ENCODE measurements at places on chromosomes 7 and 10.

DNA sequence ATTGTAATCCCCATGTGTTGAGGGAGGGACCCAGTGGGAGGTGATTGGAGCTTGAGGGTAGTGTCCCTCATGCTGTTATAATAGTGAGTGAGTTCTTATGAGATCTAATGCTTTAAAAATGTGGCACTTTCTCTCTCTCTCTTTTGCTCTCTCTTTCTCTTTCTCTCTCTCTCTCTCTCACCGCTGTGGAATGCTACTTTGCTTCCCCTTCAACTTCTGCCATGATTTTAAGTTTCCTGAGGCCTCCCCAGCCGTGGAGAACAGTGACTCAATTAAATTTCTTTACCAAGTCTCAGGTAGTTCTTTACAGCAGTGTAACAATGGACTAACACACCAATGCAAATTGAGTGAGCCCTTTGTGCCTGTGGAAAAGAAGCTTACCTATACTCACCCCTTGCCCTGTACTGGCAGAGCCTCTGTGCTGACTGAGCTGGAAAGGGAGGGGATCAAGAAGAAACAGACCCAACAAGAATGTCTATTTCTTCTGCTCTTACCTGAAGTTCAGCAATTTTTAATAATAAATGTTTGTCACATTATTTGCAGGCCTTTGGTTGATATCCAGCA lies 642.5 kb upstream of the KCND2 start:
- DNase-seq: no peak

GRCh38 chr7:74619235-74619860 lies 38.2 kb upstream of the GTF2I start:
- no peak for DNase-seq

DNA sequence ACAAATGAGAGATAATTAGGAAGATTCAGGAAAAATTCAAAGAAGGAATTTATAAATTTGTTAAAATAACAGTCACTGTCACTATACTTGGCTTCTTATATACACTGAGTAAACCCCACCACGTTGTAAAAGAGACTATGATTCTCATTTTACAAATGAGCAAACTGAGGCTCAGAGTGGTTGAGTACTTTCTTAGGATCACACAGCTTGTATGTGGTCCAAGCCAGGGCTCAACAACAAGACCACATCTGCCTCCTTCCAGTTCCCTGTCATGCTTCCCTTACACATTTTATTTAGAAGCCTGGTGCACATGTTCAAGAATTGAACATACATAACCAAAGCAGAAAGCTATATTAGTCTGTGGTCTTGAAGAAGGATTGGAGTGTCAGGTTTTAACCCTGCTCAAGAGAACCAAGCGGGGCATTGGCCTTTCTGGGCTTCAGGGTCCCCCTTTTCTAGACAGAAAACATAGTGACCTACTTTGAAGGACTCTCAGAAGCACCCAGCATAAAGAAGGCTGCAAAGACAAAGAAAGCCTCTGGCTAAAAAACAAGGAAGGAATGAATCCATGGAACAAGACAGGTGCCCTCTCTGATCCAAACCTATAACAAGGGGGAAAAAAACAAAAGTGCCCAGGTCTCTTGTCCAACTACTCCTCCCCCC lies 846 bp downstream of the MRLN start:
- DNase-seq: no peak

- no peak for DNase-seq
Measured at GRCh38 chr7:109213081-109213480, 643.4 kb downstream of the DNAJB9 start.

- DNase-seq: no peak
Measured at GRCh38 chr10:120105001-120105400, 212.5 kb downstream of the SEC23IP start.

GRCh38 chr10:30553626-30554439 lies 75.7 kb downstream of the LYZL2 start:
- peak; percentile 19 for DNase-seq

DNA sequence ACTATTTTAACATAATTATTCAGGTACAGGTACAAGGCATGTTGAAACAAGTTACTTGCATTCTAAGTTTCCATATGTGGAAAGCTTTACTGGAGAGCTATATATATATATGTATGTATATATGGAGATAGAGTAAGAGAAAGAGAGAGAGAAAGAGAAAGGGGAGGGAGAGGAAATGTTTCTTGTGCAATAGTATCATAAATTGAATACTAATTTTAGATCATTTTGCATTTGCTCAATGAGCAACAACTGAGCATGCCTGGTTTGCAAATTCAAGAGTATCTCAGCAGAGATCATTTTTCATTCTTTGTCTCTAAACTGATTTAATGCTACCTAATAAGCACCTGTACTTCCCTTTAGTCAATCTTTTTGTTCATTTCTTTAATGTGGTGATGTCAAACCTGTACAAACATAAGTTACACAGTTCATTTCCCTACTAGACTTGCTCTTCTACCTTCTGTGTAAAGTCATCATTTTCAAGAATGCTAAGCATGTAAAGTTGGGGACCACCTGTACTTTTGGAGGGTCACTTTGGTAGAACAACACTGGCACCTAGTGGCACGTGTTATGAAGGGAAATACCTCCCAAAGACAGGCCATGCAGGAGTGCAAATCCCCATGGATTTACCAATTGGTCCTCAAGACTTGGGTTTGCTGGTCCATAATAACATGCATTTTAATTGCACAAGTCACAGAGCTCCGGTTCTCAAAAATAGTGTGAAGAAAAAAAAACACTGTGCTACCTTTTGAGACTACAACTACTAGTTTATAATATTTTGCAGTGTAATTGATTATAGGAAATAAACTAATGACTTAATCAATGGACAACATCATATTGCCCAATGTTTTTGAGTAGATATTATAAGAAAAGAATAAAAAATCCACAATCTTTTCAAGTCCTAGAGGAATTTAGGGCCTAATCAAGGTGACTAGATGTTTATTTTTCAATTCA lies 431.2 kb upstream of the IGFBP3 start:
- DNase-seq: peak; percentile 71

GRCh38 chr7:5403442-5403841 lies 20.2 kb downstream of the TNRC18 start:
- DNase-seq: no peak

- no peak for DNase-seq
Measured at GRCh38 chr7:143447466-143447865, 4.2 kb downstream of the TAS2R60 start.

- DNase-seq: no peak
Measured at GRCh38 chr7:47721670-47722069, 139.8 kb upstream of the TNS3 start.

DNA sequence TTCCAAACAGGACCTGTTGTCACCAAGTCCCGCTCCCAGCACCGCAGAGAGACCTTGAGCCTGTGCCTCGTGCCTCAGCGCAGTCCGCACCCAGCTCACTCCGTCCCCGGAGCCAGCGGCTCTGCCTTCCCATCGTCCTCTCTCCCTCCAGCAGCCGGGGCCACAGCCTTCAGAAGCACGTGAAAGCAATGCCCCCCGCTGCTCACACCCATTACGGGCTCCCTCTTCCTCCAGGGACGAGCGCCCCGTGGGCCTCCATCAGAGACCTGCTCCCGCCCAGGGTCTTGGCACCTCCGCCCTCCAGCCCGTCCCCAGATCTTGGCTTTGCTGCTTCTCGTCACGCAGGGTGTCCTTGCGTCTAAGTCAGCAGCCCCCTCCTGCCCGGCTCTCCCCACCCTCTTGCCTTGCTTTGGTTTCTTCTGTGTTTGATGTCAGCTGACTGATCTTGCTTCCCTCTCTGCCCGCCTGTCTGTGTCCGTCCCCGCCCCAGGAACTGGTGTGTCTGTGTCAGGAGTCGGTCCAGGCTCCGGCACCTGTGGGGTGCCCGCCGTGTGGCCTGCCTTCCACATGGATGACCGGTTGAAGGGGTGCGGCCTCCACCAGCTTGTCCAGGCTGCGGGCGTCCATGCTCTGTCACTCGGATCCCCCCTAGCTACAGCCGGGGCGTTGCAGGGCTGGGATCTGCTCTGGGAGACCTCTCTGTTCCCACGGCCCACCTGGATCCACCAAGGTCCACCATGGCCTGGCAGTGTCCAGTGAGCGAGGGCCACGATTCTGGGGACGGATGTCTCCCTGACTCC lies 61.9 kb downstream of the FOXL3 start:
- DNase-seq: no peak

DNA sequence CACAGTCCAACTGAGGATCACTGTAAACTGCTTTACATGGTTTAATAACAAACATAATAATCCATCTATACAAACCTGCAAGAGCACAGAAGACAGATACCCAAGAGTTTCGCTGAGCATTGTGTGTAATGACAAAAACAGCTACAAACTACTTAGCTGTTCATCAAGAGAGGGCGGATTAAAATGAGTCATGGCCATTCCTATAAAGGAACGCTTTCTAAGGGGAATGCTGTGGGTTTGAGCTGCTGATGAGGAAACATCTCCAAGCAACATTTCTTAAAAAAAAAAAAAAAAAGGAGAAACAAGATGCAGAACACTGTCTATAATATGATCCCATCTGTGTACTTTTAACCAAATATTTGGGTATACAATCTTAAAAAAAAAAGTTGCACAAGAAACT lies 33.8 kb downstream of the VOPP1 start:
- peak; percentile 90 for DNase-seq

DNA sequence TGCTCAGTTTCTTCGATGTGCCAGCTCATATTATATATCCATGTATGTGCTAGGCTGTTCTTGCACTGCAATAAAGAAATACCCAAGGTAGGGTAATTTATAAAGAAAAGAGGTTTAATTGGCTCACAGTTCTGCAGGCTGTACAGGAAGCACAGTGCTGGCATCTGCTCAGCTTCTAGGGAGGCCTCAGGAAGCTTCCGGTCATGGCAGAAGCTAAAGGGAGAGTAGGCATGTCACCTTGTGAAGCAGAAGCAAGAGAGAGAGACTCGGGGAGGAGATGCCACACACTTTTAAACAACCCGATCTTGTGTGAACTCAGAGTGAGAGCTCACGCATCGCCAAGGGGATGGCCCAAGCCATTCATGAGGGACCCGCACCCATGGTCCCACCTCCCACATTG lies 13.8 kb upstream of the ECHDC3 start:
- no peak for DNase-seq

GRCh38 chr10:71542478-71542877 lies 145.8 kb downstream of the CDH23 start:
- no peak for DNase-seq

DNA sequence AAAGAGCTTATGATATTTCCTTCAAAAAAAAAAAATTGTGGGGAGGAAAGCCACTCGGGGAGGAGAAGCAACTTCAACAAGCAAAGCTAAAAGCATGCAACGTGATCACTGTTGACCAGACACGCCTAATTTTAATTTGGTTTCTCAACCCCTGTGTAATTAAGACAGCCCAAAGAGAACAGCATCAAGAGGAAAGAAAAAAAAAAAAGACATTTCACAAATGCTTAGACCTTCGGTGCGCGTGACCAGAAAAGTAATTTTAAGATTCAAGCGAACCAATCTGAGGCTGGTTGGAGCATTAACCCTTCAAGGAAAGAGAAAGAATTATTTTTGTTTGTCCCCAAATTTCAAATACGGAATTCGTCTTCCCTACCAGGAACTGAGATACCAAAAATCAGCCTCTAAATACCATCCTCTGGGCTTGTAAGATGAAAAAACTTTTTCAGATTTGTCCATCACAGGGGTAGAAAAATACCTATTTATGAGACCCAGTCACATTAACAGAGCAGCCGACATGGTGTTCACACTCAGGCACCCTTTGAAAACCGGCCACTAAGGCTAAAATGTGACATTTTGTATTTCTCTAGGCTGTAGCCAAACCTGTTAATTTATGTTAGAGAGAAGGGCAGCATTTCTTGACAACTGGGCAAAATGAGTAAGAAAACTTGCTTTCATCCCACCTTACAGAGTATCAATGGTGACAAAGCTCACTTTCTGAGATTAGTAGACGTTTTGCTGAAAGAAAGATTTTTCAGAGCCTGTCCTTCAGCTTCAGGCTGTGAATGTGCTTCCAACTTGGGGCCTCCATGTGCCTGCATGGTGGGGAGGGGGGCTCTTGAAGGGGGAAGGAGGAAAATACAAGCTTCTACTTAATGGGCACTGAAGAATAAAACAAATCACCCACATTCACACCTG lies 179.9 kb upstream of the KLF14 start:
- DNase-seq: no peak

DNA sequence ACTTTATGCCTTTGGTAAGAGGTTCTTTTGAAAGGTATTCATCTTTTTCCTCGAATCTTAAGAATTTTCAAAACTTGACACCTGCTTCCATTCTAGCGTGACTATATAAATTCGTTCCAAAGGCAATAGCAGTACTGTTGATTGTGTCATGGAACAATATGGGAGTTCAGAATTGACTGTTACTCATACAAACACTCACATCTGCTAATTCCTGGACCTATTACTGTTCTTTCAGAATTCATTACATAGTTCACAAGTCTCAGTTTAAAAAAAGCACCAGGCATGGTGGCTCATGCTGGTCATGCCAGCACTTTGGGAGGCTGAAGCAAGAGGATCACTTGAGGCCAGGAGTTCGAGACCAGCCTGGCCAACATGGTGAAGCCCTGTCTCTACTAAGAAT lies 80.9 kb downstream of the CACNB2 start:
- no peak for DNase-seq

- peak; percentile 84 for DNase-seq
Measured at GRCh38 chr7:137717811-137718271, 128.9 kb downstream of the DGKI start.

- DNase-seq: peak; percentile 0
Measured at GRCh38 chr7:84837405-84837804, 349.5 kb downstream of the SEMA3D start.

GRCh38 chr7:40977533-40977932 lies 725.4 kb downstream of the INHBA start:
- no peak for DNase-seq

- no peak for DNase-seq
Measured at GRCh38 chr7:128102490-128103291, 71.5 kb upstream of the LRRC4 start.

- no peak for DNase-seq
Measured at GRCh38 chr10:81882011-81882410, 7.0 kb downstream of the NRG3 start.

GRCh38 chr7:130425796-130426195 lies 15.0 kb downstream of the CEP41 start:
- no peak for DNase-seq

DNA sequence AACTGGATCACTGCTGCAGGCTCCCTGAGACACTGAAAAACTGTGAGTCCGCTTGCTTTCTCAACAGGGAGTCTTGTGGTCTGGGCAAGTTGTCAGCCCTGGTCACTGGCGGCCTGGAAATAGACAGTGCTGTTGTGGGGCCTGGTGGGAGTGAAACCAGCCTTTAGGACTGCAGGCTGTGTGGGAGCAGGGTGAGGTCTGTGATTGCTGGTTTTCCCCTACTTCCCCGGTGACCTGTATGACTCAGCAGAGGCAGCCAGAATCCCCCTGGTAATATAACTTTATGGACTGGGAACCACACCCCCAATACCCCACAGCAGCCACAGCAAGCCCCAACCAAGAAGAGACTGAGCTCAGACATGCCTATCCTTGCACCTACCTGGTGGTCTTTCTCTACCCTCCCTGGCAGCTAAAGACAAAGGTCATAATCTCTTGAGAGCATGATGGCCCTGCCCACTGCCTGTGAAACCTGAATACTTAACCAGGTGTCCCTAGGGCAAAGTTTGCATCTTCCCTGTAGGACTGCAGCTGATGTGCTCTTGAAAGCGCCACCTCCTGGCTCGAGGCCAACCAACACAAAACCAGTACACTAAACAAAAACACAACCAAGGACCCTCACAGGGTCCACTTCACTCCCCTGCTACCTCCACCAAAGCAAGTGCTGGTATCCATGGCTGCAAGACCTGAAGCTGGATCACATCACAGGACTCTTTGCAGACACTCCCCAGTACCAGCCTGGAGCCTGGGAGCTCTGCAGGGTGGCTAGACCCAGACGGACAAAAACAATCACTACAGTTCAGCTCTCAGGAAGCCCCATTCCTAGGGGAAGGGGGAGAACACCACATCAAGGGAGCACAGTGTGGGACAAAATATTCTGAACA lies 7.2 kb upstream of the ADAM22 start:
- peak; percentile 92 for DNase-seq

GRCh38 chr7:47757921-47758411 lies 176.1 kb upstream of the TNS3 start:
- DNase-seq: peak; percentile 88
